ENCODE measurements at places on chromosomes 7 and 10. TPM values are rescaled to one million over a fixed set of nuclear protein-coding genes. Genes with fewer than 3 reads are reported as not detected.

DNA sequence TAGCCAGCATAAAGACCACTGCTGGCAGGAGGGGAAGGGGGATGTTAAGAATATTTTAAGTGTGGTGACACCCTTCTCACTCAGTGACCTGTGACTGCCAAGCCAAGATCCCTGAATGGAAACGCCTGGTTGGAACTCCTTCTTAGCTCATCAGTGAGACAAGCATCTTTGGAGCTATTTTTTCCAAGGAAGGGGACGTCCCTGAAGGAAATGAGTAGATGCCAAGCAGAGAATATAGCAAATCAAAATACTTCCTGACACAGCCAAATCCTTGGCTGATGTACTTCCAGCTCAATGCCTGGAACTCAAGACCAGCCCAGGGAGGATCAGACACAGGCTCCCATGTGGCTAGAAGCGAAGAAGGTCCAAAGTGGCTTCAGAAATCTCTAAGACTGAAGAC is 82.2 kb downstream of the SORBS1 start:
- no peaks in the 10 kb centered on the region for H3K36me3 ChIP-seq
- H3K27ac ChIP-seq: peak overlapping the region; percentile 56
- H3K4me3 ChIP-seq: no peak overlapping the region
- H3K4me1 ChIP-seq: peaks cover 40% of the 10 kb centered on the region

GRCh38 chr7:115417662-115418061 is 495.8 kb downstream of the MDFIC start:
- no peaks in the 10 kb centered on the region for H3K27me3 ChIP-seq
- no peaks in the 10 kb centered on the region for H3K36me3 ChIP-seq
- H3K4me1 ChIP-seq: no peaks in the 10 kb centered on the region
- DNase-seq: no peak
- no peak overlapping the region for H3K27ac ChIP-seq

Gene TCF7L2
- 47.4 TPM for total RNA-seq

DNA sequence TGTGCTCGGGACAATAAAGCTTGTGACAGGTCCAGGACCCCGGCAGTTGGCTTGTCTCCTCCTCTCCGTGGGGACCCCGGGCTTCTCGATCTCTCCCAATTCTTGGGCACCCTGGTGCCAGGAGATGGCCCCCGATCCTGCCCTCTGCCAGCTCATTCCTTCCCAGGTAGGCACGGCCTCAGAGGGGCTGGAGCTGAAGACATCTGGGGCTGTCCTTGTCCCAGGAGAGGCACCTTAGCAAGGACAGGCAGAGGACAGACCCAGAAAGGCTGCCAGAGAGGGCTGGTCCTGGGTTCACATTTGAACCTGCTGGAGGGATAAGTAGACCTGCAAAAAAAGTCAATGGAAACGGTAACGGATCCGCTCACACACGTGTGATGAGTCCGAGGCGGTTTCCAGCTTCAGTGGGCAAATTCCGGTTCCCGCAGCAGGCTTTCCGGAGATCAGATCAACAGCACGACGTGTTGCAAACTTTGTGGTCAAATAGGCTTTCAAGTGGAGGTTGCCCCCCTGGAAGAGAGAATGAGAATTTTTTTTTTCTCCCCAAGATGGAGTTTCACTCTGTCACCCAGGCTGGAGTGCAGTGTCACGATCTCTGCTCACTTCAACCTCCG is 47.7 kb upstream of the GTF2IRD1 start:
- H3K4me3 ChIP-seq: no peak overlapping the region
- H3K27ac ChIP-seq: no peak overlapping the region
- H3K4me1 ChIP-seq: no peaks in the 10 kb centered on the region

DNA sequence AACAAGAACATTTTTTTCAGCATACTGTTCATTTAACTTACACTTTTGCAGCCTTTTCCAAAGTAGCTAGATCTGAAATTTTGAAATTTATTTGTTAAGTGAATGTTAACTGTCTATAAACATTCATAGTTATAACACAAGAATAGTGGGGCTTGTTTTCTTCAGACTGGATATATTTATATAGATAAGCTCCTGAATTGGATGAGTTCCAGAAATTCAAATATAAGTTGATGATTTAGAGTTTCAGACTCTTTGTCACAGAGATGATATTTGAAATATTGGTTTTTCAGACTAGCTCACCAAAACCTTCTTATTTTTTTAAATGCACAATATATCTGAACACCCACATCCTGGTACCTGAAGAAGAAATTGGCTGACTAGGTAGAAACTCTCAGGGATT is 44.0 kb downstream of the ZNRF2 start:
- H3K27me3 ChIP-seq: no peaks in the 10 kb centered on the region
- DNase-seq: no peak
- no peaks in the 10 kb centered on the region for H3K36me3 ChIP-seq
- H3K4me1 ChIP-seq: peaks cover 5% of the 10 kb centered on the region
